ENCODE measurements at places on chromosomes 1 and 21. TPM values are rescaled to one million over a fixed set of nuclear protein-coding genes. Genes with fewer than 3 reads are reported as not detected.

Gene MPL
- total RNA-seq, result not detected

Gene CD1B
- not detected for total RNA-seq

Gene S100A1
- not detected for total RNA-seq

Gene MYBPH
- not detected for total RNA-seq

Gene BRDT
- not detected for total RNA-seq

Gene TSSK3
- not detected for total RNA-seq

Gene LRRIQ3
- 0.32 TPM for total RNA-seq

Gene NPHS2
- not detected for total RNA-seq

Gene NIBAN1
- total RNA-seq, result 4.5 TPM

Gene PRDX6
- total RNA-seq, result 194 TPM

Gene PROK1
- not detected for total RNA-seq

Gene ZNF593OS
- total RNA-seq, result not detected

Gene SPRR2F
- total RNA-seq, result not detected

Gene SLC22A15
- total RNA-seq, result under 0.01 TPM

Gene CASZ1
- total RNA-seq, result 0.65 TPM

Gene PLA2G2F
- total RNA-seq, result not detected

Gene LRRN2
- total RNA-seq, result not detected

Gene LRRC7
- total RNA-seq, result not detected

Gene OR10Z1
- not detected for total RNA-seq

Gene CNR2
- total RNA-seq, result not detected

Gene PCP4L1
- not detected for total RNA-seq

Gene SYPL2
- not detected for total RNA-seq

Gene AIRE
- under 0.01 TPM for total RNA-seq

Gene RWDD3
- total RNA-seq, result 21.1 TPM

Gene LCE2B
- total RNA-seq, result not detected

Gene GBP4
- total RNA-seq, result 3.6 TPM

Gene RNF186
- not detected for total RNA-seq

Gene GPR161
- 18.5 TPM for total RNA-seq

Gene OR2T2
- not detected for total RNA-seq

Gene DENND1B
- total RNA-seq, result 5.8 TPM

Gene PAQR6
- total RNA-seq, result under 0.01 TPM

Gene TPTE
- total RNA-seq, result not detected

Gene PSMB4
- 409 TPM for total RNA-seq

Gene COL8A2
- under 0.01 TPM for total RNA-seq

Gene GPR25
- total RNA-seq, result not detected

Gene OR2L13
- total RNA-seq, result not detected

Gene CHAF1B
- total RNA-seq, result 3.6 TPM

Gene GPR137B
- 6.8 TPM for total RNA-seq

Gene GPR52
- total RNA-seq, result 0.61 TPM

Gene CRNN
- not detected for total RNA-seq

Gene GBP6
- total RNA-seq, result not detected

Gene IGSF8
- total RNA-seq, result 10.1 TPM

Gene LCE1C
- total RNA-seq, result not detected

Gene CD84
- total RNA-seq, result not detected

Gene CFAP141
- not detected for total RNA-seq

Gene PLCH2
- not detected for total RNA-seq

Gene EPHA10
- total RNA-seq, result not detected

Gene HNRNPU
- 367 TPM for total RNA-seq

Gene PHC2
- total RNA-seq, result 59.1 TPM

Gene ANGPTL3
- not detected for total RNA-seq

Gene UTS2
- total RNA-seq, result under 0.01 TPM

Gene PEAR1
- 8.1 TPM for total RNA-seq

Gene STUM
- not detected for total RNA-seq

Gene EXTL1
- total RNA-seq, result not detected

Gene SPOCD1
- 19.8 TPM for total RNA-seq

Gene JAM2
- 0.15 TPM for total RNA-seq

Gene C1orf94
- not detected for total RNA-seq
